ENCODE measurements at places on chromosomes 11 and 22.

DNA sequence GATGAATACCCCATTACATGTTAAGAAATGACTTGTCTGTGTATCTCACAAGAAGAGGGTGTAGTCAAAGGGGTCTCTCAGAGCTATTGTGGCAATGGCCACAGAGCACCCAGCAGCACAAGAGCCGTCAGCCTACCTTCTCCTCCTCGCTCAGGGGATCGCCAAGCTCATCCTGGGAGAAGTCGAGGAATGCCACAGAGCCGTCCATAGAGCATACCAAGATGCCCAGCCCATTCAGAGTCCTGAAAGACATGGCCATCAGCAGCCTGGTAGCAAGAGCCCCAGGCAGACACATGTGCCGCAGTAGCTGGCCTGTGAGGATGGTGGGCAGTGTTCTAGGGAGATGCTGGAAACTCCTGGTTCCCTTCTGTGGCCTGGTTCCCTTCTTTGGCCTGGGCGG lies 44.0 kb downstream of the HIRA start:
- no peak for DNase-seq

- no peak for DNase-seq
Measured at GRCh38 chr22:36154423-36154945, 6.1 kb downstream of the APOL3 start.

DNA sequence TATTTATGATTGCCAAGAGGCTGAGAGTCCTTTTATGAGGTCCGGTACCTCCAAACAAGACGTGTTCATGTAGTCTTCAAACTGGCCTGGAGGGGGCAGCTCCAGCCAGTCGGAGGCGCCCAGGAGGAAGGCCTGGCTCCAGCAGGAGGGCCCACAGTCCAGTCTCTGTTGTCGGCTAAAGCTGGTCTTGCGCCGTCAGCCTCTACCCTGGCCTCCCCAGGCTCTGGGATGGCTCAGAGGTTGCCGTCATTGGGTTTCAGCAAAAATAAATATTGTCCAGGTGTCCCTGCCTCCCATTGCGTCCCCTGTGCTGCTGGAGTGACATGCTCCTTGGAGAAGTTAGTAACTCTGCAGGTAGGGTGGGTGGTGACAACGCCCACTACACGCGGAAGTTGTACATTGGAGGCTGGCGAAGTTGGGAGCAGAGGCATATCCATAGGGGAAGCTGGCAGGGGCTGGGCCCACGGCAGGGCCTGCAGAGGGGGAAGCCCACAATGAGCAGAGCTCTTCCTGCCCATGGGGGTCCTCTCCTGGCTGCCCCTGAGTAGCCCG lies 1.0 kb upstream of the SLC25A1 start:
- DNase-seq, result no peak

GRCh38 chr11:97890466-97890865 lies 1130.3 kb upstream of the CNTN5 start:
- DNase-seq, result no peak

GRCh38 chr11:83566950-83567349 lies 280.8 kb upstream of the CCDC90B start:
- DNase-seq, result no peak

GRCh38 chr11:103789952-103790351 lies 246.5 kb upstream of the DDI1 start:
- DNase-seq, result no peak

DNA sequence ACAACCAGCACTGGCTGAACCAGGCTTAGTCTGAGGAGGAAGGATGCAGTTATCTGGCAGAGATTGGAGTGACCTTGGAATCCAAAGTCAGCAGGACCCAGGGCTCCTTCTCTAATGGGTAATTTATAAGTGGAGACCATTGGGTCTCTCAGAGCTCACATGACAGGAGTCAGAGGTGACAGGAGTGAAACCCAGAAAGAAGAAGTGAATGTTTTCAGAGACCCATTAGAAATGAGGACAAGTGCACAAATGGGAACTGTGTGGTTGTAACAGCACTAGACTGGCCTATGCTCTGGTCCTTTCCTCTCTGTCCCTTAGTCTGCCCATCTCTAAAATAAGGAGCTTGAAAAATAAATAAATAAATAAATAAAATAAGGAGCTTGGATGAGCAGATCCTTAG lies 107.4 kb downstream of the SERGEF start:
- no peak for DNase-seq

DNA sequence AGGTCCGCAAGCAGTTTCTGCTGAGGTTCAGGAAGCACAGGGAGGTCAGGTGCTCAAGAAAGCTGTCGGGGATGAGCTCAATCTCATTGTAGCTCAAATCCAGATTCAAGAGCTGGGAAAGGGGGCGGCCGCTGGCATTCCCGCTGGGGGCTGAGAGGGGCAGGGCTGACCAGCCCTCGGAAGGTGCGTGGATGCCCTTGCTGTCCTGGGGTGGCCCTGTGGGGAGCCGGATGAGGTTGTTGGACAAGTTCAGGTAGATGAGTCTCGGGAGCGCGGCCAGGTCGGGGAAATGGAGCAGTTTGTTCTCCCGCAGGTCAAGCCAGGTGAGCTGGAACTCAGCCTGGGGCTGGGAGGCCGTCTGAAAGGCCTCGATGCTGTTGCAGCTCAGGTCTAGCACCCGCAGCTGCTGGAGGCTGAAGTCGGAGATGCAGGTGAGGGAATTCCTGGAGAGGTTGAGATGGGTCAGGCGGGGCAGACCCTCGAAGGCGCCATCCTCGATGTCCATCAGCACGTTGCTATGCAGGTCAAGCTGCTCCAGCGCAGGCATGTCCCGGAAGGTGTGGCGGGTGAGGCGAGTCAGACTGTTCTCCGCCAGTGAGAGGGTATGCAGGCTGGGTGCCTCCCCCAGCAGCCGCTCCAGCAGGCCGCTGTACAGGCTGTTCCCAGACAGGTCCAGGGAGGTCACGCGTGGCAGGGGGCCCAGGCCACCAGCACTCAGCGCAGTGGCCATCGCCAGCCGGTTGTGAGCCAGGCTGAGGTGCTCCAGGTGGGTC lies 9.8 kb downstream of the LRRC32 start:
- no peak for DNase-seq

- DNase-seq, result no peak
Measured at GRCh38 chr11:120744016-120744994, 232.8 kb downstream of the GRIK4 start.

DNA sequence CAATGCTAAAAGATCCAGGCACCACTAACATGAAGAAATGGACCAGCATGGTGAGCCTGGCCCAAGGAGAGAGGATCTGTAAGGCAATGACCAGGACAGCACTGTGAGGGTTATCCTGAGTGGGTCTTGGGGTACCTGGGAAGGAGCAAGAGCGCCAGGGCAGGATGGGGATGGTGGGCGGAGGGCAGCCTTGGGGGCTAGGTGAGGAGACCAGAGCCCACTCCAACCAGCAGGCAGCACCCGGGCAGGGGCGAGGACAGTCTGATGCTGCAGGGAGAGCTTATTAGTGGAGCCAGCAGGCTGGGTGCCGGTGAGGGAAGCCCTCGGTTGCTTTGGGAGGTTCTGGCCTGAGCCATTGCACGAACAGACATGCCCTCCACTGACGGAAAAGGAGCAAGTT lies 10.7 kb upstream of the NAP1L4 start:
- DNase-seq, result no peak

GRCh38 chr11:68891351-68891948 lies 12.2 kb downstream of the MRPL21 start:
- DNase-seq, result no peak

- DNase-seq, result peak; percentile 38
Measured at GRCh38 chr22:24133187-24133965, 47.9 kb upstream of the SUSD2 start.

GRCh38 chr11:116073854-116074837 lies 569.9 kb upstream of the CADM1 start:
- no peak for DNase-seq

DNA sequence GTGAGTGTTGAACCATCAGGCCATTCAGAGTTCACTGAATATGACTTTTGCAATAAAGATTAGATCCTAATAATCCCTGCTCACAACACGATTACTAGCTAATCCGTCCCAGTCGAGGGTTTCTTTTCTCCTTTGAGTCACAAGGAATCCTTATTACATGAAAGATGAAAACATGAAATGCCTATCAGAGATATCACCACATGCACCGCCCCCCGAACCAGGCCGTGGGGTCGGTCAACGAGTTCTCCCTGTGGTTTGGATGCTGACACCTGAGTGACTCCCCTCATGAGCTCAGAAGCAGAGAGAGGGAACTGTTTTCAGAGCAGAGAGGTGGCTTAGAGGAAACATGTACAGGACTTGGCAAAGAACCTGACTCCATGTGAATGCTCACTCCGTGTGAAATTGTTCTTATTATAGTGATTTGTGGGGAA lies 263.3 kb downstream of the ETS1 start:
- no peak for DNase-seq

GRCh38 chr11:83702796-83703195 lies 416.6 kb upstream of the CCDC90B start:
- DNase-seq, result no peak

DNA sequence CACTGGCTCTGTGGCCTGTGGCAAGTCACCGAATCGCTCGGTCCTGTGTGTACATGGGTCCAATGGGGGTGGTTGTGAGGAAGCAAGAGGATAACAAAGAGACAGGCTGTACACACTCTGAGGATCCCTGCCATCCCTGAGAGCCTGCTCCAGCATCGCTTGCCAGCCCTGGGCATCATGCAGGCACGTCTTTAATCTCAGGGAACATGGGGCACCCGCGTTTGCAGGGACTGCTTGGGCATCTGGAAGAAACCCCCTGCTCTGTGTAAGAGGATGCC lies 1.3 kb upstream of the C1QTNF5 start:
- DNase-seq, result no peak

DNA sequence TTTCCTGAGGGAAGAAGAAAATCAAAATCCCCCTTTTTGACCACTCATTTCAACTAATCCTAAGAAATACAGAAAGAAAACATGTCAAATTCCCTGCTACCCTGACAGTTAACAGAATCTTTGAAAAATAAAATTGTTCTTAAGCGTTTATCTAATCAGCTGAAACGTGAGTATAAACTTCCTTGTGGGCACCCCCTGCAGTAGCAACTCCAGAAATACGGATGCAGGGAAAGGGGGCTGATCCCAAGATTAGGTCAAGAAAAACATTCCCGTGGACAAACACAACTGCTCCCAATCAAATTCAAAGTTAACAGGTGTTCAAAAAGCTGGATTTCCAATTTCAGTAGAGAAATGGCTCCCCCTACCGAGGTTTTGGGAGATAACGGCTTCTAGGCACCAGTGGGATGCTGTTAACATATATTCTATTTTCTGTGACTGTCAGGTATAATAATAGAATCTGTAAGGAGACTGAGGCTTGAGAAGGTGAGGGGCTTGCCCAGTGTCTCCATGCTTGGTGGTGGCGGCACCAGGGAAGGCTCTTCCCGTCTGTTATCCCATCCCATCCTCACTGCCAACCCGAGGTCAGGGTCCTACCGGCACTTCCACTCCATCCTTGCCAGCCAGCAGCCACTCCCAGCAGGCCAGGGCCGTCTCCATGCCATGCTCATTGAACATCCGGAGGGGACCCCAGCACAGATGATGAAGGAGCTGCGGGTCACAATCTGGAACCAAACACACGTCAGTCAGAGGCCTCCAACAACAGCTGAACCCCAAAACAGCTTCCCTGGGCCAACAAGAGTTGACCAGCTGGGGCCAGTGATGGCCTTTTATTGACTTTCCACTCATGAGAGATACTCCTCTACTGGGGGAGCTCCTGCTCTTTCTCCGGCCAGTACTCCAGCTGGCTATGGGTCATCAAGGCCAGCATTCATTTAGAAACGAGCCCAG lies 32.0 kb upstream of the SERPIND1 start:
- no peak for DNase-seq

DNA sequence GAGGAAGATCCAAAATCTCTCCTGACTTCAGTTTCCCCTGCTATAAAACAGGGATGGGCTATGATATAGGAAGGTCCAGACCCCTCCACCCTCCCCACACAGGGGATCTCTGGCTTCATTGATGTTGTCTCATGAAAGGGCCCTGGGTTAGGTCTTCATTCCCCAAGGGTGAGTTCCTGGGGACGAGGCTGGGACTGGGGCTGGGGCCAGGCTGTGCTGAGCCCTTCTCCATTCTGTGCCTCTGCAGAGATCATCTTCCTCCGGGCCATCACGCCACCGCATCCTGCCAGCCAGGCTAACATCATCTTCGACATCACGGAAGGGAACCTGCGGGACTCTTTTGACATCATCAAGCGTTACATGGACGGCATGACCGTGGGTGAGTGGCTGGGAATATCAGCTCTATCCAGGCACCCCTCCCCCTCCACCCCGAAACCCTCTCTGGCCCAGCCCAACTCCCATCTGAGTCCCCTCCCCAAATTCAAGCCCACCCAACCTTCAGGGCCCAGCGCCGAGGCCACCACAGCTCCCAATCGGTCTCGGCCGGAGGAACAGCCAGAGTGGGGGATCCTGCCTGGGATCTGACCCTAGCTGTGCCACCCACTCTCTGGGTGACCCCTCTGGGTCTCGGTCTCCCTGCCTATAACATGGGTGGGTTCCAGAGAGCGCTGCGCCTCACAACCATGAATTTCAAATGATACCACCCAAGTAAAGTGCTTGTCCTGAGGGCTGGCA lies 74.2 kb downstream of the FBLN1 start:
- DNase-seq, result no peak

DNA sequence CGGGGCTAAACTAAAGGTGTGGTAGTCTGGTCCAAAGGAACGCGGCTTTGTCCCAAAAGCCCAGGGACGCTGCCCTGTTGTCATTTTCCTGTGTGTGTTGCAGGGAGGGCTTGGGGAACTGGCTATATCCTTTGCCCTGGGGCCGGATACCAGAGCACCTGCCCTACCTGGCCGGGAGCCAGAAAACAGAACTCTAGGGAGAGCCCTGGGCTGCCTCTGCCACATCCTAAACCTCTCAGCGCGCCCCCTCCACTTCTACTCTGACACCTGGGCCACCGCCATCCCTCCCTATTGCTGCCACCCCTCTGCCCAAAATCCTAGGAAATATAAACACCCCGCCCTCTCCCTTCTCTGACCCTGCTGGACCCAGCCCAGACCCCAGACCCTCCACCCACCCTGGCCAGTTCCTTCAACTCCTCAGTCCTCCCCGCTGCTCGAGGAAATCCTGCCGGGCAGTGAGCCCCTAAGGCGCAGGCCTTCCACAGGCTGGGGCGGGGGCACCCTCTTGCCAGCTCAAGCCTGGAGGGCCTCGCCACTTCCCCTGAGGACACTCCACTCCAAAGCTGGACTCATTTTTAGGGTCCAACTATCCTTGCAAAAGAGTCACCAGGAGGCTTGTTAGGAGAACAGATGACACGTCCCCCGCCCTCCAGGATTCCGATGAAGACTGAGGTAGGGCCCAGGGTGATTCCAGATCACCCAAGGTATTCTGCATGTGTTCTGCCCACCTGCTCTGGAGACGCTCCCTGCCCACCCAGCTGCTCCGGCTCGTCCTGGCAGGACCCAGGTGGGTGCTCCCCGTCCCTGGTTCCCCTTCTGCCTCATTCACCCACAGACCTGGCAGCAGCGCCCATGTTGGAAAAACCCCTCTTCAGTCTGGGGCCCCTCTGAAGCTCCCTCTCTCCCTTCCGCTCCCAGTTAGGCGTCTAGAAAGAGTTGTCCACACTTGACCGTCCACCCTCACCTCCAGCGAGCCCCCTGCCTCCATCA lies 12.2 kb downstream of the KCTD17 start:
- DNase-seq, result no peak
